Hindlimb muscle (tissue), 1 donor: ENCODE measurements at places on chromosomes 12 and 14. TPM values are rescaled to one million over a fixed set of nuclear protein-coding genes. Genes with fewer than 3 reads are reported as not detected.

DNA sequence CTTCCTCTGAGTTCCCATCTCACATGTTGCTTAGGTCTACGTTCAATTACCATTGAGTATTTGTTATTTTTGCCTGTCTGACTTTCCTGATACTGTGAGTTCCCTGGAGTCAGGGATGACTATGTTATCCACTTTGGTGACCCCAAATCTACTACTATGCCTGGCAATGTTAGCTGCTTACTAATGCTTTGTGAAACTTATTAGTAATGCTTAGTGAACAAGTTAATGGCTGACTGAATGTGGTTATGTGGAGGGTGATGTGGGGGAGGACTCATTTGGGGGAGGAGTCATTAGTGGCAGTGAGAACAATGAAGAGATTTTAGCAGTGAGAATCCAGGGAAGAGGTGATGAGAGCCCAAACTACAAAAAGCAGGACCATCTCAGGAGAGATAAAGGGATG is 121.6 kb downstream of the KTN1 start:
- DNase-seq, result no peak

GRCh38 chr12:107732365-107732764 is 28.6 kb downstream of the PRDM4 start:
- no peak for DNase-seq

Gene KCNC2
- polyA plus RNA-seq, result 0.52 TPM

GRCh38 chr12:122028905-122029560 is 7.3 kb downstream of the BCL7A start:
- no peak for DNase-seq

Gene OTOGL
- 0.44 TPM for polyA plus RNA-seq

GRCh38 chr14:42802346-42802745 is 1195.7 kb downstream of the LRFN5 start:
- DNase-seq, result no peak

GRCh38 chr14:35578135-35578534 is 44.2 kb downstream of the INSM2 start:
- DNase-seq, result no peak

- DNase-seq, result peak; percentile 68
Observed at GRCh38 chr12:4270831-4271716, 2.5 kb upstream of the CCND2 start.

Gene SMOC1
- polyA plus RNA-seq, result 4.2 TPM

DNA sequence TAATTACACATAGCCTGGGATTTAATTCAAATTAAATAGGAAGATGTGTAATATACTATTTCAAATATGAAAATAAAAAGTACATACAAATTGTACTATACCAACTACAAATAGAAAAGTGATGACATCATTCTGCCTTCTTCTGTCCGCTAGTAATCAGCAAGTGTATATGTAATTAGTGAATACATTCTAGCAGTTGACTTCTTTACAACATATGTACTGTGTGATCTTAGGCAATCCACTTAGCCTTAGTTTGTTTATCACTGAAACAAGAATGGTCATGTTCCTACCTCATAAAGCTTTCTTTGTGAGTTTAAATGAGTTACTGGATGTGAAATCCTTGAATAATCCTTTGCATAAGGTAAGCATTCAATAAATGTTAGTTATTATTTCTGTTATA is 7.8 kb upstream of the LUM start:
- DNase-seq, result no peak
